ENCODE measurements at places on chromosomes 1 and 21. TPM values are rescaled to one million over a fixed set of nuclear protein-coding genes. Genes with fewer than 3 reads are reported as not detected.

GRCh38 chr1:9202240-9202870, 32.2 kb upstream of the H6PD start:
- H3K27ac ChIP-seq = no peak overlapping the region
- H3K27me3 ChIP-seq = peaks cover 8% of the 10 kb centered on the region
- H3K4me3 ChIP-seq = no peak overlapping the region
- DNase-seq = no peak
- H3K4me1 ChIP-seq = peaks cover 4% of the 10 kb centered on the region

DNA sequence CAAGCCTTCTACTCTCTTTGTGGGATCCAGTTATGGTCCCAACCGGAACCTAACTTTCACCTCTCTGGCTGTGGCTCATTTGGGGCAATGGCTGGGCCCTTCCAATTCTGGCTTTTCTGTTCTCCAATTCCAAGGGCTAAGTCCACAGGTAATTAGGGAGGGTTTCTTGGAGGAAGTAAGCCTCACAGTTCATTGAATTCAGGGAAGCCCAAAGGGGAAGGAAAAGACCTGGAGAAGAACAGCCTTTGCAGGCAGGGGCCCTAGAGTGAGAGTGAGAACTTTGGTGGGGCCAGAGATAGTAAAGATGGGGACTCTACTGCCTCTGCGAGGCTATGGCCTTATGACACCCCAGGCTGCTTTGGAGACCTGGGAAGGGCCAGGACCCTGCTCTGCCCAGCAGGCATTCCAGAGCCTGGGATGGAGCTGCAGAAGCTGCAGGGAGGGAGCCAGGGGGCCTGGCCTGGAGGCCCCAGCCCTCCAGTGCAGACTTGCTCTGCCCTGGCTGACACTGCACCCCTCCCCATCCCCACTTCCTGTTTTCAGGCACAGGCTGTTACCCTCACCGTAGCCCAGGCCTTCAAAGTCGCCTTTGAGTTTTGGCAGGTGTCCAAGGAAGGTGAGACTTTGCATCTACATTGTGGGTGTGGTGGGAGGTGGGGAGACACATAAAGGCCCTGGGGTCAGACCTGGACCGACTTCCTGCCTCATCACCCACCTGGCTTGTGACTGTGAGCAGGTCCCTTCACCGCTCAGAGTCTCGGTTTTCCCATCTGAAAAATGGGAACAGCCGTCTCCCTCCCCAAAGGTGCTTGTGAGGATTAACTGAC, 18.9 kb downstream of the LDLRAP1 start:
- peaks cover 8% of the 10 kb centered on the region for H3K4me1 ChIP-seq
- H3K4me3 ChIP-seq = no peak overlapping the region
- no peaks in the 10 kb centered on the region for H3K36me3 ChIP-seq
- no peaks in the 10 kb centered on the region for H3K27me3 ChIP-seq

DNA sequence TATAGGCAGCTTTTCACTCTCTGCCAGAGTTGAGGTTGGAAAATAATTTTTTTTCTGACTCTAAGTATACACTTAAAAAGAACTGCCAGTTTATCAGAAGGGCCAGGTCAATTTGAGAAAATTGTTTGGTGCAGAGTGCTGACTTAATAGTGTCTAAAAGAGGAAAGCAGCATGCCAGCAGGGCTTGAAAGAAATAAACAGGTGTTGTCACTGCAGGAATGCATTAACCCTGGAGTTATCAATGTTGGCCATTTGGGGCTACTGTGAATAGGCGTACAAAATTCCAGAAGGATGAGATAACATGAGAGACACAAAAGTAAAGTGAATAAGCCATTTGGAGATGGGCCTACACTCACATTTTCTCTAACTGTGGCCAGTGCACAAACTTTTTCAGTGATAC, 220.6 kb upstream of the PLD5 start:
- no peaks in the 10 kb centered on the region for H3K36me3 ChIP-seq
- H3K27ac ChIP-seq = no peak overlapping the region
- H3K4me3 ChIP-seq = no peak overlapping the region
- no peak for DNase-seq
- no peaks in the 10 kb centered on the region for H3K27me3 ChIP-seq

DNA sequence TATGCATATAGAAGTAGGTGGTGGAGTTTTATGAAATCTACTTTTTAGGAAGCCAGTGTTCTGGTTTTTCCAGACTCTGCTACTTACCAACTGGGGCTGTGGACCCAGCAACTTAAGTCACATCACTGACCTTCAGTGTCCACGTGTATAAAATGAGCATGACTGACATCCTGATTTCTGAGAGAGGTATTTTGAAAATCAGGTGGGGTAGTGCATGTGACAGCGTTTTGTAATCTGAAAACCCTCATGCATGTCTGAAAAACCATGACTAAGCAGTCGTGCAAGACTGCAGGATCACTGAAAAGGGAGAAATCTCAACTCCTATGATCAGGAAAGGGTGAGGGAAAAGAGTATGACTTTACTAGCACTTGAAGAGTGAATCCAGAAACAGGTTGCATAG, 26.1 kb downstream of the CR1L start:
- H3K27me3 ChIP-seq = peaks cover 40% of the 10 kb centered on the region
- no peak for DNase-seq

- H3K27ac ChIP-seq = no peak overlapping the region
- DNase-seq = no peak
- no peaks in the 10 kb centered on the region for H3K36me3 ChIP-seq
- peaks cover 4% of the 10 kb centered on the region for H3K4me1 ChIP-seq
- no peak overlapping the region for H3K4me3 ChIP-seq
- no peaks in the 10 kb centered on the region for H3K27me3 ChIP-seq
Measured at GRCh38 chr1:23446661-23447310, 22.2 kb upstream of the TCEA3 start.

GRCh38 chr21:34797921-34798535, 129.2 kb downstream of the CLIC6 start:
- H3K4me3 ChIP-seq = no peak overlapping the region
- no peak overlapping the region for H3K27ac ChIP-seq
- no peaks in the 10 kb centered on the region for H3K27me3 ChIP-seq
- no peak for DNase-seq

- H3K4me3 ChIP-seq = no peak overlapping the region
- DNase-seq = peak; percentile 92
- peaks cover 42% of the 10 kb centered on the region for H3K27me3 ChIP-seq
- H3K36me3 ChIP-seq = no peaks in the 10 kb centered on the region
Measured at GRCh38 chr21:31558962-31559367, 100.5 kb upstream of the SOD1 start.

The ITLN2 gene
- not detected for polyA plus RNA-seq

The PPP1R8 gene
- 45.0 TPM for polyA plus RNA-seq

The CNIH4 gene
- polyA plus RNA-seq = 47.0 TPM
